ENCODE measurements at places on chromosomes 1 and 21.

- DNase-seq = no peak
These were observed 61.8 kb downstream of the CLEC20A start for GRCh38 chr1:178434899-178435435.

GRCh38 chr21:33231526-33231925, 1.8 kb downstream of the IFNAR2 start:
- no peak for DNase-seq

DNA sequence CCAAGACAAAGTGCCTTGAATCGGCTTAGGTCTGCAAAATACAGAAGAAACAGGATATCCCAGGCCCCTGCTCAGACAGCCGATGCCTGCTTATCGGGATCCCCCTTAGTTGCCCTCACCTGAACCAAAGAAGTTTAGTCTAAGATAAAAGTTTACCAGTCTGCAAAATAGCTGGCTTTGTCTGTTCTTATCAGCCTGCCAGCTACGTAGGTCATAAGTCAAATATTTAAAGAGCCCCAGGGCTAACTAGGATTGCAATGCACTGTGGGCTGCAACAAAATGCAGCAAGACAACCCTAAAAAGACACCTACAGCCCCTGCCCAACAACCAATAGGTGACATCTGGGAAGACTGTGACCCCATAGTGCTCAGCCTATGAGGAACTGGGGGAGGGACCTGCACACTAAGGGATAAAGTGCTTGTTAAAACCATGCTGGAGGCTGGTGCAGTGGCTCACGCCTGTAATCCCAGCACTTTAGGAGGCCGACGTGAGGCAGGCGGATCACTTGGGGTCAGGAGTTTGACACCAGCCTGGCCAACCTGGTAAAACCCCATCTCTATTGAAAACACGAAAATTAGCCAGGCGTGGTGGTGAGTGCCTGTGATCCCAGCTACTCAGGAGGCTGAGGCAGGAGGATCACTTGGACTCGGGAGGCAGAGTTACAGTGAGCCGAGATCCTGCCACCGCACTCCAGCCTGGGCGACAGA, 27.4 kb downstream of the LRRC3 start:
- DNase-seq = no peak

GRCh38 chr1:69263921-69264391, 303.8 kb upstream of the LRRC7 start:
- no peak for DNase-seq

- DNase-seq = no peak
These were observed 106.4 kb downstream of the TBX19 start for GRCh38 chr1:168386949-168387586.

- DNase-seq = no peak
These were observed 210.9 kb upstream of the NRIP1 start for GRCh38 chr21:15275615-15276235.

DNA sequence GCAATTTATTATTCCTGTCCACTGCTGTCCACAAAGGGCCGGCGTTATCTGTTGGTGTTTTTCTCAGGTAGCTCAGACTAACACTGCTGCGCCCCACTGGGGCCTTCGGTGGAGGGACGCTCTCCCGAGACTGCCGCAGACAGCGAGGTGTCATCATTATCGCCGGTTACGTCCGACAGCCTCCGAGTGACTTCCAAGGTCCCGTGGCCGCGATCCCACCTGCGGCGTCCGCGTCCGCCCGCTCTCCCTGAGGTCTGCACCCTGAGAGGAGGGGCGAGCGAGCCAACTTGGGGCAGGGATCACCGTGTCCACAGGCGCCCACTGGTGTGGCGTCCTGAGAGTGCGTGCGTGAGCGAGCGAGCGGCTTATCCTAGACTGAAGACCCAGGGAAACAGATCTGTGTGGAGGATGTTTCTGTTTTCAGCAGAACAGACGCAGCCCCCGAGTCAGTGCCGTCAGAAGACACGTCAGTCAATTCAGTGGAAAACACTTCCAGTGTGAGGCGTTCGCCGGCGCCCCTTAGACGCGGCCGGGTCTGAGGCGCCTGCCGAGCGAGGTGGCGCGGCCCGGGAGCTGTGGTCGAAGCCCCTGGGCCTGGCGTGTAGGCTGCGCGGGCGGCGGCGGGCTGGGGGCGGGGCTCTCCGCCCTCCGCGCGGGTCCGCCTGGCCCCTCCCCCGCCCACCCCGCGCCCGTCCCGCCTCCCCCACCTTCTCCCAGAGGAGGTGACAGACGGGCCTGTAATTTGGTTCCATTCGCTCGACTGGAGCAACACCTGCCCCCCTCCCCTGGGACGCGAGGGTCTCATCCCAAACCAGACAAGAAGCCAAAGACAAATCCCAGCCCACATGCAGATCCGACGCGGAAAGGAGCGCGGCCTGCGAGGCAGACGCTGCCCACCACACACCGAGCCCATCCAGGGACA, 12.6 kb downstream of the NHLH2 start:
- no peak for DNase-seq

DNA sequence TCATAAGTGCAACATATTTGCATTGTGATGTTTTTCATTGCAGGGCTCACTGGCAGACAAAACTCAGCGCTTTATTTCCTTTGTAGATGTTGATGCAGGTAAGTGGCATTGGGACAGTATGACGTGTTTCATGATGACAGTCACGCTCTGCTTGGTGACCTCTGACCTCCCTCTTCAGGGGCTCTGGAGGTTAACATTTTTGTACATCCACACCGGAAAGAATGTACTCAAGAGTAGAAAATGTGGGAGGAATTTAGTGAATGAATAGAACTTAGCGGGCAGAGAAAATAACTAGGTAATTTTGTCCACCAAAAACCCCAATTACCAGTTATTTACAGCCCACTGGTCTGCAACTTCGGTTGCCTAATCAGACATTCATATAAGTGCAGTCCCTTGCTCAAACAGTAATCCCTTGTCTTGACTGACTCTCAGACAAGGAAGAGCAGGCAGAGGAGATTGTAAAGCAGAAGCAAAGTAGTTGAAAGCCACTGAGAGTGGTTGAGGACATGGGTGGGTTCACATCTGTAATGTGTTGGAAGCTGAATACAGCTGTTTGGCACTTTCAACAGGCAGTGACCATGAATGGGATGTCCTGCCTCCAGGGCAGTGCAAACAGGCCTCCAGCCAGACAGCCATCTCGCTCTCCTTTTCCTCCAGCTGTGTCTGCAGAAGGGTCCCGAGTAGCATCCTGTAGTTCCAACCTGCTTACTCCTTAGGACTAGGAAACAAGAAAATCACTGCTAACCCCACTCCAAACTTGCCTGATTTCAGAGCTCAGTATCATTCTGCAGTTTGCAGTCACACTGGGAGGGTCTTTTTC, 188.9 kb downstream of the NRIP1 start:
- DNase-seq = no peak

- DNase-seq = no peak
These were observed 62.6 kb upstream of the CLDN14 start for GRCh38 chr21:36542312-36543101.

GRCh38 chr1:87204921-87205320, 123.8 kb upstream of the LMO4 start:
- DNase-seq = no peak

- DNase-seq = no peak
These were observed 67.1 kb upstream of the ABCG1 start for GRCh38 chr21:42151948-42152220.

- DNase-seq = no peak
These were observed 785 bp downstream of the PGLYRP4 start for GRCh38 chr1:153347856-153348255.

- DNase-seq = no peak
These were observed 4.5 kb upstream of the COP1 start for GRCh38 chr1:176211396-176212165.

- no peak for DNase-seq
These were observed 83.8 kb upstream of the HOOK1 start for GRCh38 chr1:59730759-59731478.
